ENCODE measurements at places on chromosomes 6 and 20.

DNA sequence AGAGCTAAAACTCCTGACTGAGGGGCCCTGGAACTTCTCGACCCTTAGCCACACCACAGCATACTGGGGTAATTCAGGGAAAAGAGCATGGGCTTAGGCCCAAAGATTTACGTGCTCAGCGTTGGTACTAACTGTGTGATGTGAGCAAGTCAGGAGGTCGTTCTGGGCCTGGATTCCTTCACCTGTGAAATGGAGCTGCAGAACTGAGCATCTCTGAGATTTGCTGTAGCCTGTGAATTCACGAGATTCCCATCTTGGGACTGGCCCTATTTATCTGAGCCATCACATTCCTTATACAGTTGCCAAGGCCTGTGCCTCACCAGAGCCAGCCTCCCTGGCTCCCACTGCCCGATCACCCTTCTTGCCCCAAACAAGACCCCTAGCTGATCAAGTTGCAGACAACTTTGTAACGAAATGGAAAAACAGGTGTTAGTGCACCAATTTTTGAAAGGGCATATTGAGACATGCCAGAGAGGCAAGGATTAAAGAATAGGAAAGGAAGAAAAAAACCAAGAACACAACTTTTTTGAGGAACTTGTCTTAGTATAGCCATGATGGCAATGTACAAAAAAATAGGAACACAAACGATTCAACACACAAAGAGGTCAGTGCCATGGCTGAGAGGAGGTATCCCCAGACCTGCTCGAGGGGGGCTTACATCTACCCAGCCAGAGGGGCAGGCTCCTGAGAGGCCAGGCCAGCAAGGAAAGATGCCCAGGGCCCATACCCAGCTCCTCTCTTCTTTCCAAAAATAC lies 323.0 kb upstream of the JARID2 start:
- no peak for DNase-seq

DNA sequence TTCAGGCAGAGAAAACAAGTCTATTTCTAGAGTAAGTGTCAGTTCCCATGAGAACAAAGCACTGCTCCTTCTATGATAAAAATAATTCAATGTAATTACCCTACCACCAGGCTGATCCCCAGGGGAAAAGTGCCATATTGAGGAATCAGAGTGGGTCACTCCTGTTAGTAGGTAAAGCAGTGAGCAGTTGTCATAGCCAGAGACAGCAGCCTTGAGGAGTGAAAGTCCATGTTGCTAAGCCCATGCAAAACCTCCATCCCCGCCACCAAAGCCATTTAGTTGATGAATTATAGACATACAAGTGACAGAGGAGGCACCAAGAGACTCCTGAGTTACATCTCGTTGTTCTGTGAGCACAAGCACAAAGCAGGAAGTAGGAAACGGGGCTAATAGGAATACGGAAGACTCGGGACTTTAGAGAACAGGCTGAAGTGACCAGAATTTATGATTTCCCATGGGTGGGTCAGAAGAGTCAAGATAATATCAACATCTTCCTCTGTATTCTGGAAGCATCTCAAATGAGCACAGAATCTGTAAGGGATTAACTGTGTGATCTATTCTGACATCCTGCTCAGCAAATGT lies 197.9 kb downstream of the MAFB start:
- no peak for DNase-seq

DNA sequence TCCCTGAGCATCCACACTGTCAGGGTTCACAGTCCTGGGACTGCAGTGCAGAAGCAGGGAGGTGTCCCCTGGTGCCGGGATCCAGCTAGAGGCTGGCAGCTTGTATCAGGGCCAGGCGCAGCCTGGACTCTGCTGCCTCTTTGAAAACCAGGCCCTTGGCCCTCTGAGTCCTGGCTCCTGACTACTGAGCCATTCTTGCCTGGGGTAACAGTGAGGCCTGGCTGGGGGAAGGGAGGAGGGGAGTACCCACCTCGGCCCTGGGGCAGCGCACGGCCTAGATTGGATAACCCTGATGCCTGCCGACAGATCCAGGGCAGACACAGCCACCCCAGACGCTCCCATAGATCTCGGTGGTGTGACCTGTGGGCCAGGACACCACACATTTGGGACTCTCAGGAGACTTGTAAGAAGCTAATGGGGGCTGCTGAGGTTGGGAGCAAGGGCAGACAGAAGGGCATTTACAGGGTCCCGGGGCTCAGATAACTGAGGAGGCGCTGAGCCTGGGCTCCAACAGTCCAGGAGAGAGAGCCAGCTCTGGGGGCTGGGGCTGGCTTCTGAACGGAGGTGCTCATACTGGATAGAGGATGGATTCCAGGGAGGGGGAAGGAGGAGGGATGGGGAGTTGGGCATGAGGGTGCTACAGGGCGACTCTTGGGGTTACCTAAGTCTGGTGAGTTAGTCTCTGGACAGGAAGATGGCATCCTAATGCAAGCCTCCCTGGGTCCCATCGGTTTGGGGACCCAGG lies 30.5 kb downstream of the SPDEF start:
- DNase-seq = no peak

GRCh38 chr6:140001821-140002341 lies 627.4 kb upstream of the CITED2 start:
- DNase-seq = no peak

DNA sequence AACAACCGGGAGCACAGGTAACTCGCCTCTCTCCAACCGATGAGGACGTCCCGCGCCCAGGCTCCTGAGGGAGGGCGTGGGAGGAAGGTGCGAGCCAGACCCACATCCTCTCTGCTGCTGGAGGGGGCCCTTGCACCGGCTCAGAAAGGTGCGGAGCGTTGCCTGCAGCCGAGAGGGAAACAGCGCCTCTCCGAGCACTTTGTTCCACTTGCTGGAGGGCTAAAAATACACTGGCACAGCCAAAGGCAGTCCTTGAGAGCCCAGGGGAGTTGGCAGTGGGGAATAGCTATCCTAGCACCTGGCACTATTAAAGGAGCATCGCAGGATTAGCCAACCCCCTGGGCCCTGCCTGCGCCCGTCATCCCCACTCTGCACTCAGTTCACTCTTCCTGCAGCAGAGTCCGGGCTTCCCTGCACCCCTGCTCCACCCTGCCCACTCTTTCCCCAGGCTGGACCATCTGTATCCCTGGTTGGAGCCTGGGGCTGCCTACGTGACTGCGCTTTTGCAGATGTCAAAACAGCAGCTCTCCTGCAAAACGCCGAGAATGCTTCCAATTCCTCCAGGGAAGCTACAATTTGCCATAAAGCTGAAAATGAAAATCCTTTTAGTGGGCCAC lies 108.9 kb downstream of the SNX5 start:
- peak; percentile 26 for DNase-seq

- no peak for DNase-seq
Observed at GRCh38 chr6:148064406-148065134, 278.1 kb upstream of the SASH1 start.

DNA sequence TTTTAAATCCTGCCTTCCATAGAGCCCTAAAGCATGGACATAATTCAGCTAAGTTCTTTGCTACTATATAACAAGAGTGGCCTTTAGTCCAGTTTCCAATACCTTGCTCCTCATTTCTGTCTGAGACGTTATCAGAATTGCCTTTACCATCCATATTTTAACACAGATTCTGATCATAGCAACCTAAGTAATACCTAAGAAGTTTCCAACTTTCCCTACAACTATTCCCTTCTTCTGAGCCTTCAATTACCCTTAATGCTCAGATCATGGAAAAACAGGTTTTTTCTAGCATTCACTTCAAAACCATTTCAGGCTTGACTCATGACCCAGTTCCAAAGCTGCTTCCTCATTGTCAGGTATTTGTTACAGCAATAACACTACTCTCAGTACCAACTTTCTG lies 367.1 kb downstream of the C6orf118 start:
- DNase-seq = no peak

- DNase-seq = no peak
Observed at GRCh38 chr6:112279031-112279935, 24.9 kb upstream of the LAMA4 start.

DNA sequence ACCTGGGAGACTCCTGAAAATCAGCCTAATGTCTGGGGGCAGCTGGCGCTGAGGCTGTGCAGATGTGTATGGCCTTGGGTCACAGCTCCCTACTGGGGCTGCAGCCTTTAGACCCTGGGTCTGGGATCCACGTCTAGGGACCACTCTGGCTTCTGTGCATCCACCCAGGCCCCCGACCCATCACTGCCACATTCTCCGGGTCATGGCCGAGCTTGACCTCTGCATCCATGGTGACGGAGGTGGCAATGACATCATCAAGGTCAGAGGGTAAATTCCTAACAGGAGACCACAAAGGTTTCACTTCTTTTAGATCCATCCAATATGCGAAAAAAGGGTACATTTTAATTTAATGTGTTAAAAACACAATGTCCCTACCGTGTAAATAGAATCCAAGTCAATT lies 14.5 kb upstream of the PCMTD2 start:
- DNase-seq = no peak

GRCh38 chr6:12849809-12850198 lies 133.2 kb downstream of the PHACTR1 start:
- DNase-seq = no peak

GRCh38 chr6:112899541-112899940 lies 552.4 kb downstream of the RFPL4B start:
- DNase-seq = no peak

- no peak for DNase-seq
Observed at GRCh38 chr6:158011478-158011920, 29.8 kb downstream of the SYNJ2 start.

GRCh38 chr6:27124252-27124657 lies 123.2 kb upstream of the PRSS16 start:
- no peak for DNase-seq

DNA sequence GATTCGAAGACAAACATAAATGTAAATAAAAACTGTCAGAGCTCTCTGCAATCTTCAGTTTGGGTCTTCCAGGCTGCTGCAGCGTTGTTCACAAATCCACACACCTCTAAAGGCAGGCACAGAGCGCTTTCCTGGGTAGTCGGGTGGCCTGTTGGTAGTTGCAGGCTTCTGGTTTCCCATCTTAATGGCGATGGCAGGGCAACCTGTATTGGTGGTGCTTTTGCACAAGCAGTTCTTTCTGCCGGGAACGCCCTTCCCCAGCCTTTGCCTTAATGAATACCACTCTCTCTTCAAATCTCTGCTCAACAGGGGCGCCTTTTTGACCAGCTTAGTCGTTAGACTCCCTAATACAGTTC lies 723 bp upstream of the IFT52 start:
- DNase-seq = no peak

GRCh38 chr20:40268321-40269075 lies 420.5 kb downstream of the MAFB start:
- DNase-seq = no peak

DNA sequence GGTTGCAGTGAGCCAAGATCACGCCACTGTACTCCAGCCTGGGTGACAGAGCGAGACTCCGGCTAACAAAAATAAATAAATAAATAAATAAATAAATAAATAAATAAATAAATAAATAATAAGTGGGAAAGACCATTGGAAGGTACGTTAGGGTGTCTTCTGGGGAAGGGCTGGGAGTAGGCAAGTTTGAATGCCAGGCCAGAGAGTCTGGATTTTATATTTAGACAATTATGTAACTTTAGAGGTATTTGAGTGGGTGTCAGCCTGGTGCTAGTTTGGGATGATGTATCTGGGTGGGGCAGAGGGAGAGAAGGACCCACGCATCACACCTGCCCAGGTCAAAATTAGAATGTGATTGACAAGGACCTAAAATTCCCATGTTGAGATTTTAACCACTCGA lies 108.5 kb upstream of the PRND start:
- no peak for DNase-seq

GRCh38 chr20:46647469-46647868 lies 3.8 kb downstream of the SLC13A3 start:
- no peak for DNase-seq

GRCh38 chr6:138999949-139000725 lies 12.1 kb upstream of the REPS1 start:
- no peak for DNase-seq

GRCh38 chr6:20606831-20607230 lies 72.6 kb downstream of the CDKAL1 start:
- DNase-seq = no peak

- no peak for DNase-seq
Observed at GRCh38 chr20:13515291-13515690, 123.4 kb downstream of the TASP1 start.

DNA sequence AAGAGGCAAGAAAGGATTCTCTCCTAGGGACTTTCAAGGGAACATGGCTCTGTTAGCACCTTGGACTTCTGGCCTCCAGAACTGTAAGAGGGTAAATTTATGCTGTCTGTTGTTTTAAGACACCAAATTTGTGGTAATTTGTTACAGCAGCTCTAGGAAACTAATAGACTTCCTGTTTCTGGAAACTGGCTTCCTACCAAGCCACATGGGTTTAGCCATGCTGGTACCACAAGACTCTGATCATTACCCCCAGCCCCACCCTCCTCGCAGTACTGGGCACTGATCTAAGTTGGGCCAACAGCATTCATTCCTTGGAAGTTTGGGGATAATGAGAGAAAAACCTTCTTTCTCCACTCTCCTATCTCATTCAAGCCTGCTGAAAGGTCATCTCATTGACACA lies 109.5 kb upstream of the SMLR1 start:
- no peak for DNase-seq

- no peak for DNase-seq
Observed at GRCh38 chr20:1940581-1940980, 45.4 kb downstream of the SIRPA start.

DNA sequence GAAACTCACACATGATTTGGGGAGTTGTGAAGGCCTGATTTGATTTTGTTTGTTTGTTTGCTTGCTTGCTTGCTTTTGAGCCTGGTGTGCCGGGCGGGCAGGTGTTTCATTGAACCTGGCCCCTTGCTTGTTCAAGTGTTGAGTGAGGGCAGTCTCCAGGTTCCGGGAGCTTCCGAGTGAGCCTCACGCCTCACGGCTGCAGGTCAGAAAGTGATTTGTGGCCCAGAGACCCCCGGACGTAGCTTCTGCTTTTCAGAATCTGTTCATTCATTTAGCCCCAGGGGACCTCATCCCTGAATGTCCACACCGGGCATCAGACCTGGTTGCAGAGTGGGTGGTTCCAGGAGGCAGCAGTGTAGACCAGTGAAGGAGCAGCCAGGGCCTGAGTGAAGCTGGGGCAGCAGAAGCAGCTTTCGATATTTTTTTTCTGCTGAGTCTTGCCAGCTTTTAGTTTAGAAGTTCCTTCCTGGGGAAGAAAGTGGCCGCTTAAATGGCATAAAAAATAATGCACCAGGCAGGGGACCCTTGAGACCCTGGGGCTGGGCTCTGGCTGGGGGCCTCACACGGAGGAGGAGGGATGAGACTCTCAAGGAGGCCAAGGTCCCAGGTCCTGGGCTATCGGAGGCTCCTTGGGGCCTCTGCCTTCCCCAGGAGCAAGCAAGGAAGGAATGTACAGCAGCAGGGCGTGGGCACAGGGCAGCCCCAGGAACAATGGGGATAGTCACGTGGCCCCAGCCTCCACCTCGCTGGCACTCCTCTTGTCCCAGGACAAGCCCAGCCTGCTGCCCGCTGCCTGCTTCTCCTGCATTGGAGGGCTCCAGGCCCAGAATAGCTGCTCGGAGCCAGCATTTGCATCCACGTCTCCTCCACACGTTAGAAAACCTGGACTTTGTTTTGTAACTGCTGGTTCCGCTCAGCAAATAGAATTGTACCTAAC lies 89.2 kb upstream of the BHLHE23 start:
- no peak for DNase-seq

GRCh38 chr6:134240665-134241431 lies 77.1 kb downstream of the SGK1 start:
- DNase-seq = peak; percentile 90
